ENCODE measurements at places on chromosomes 4 and X.

GRCh38 chr4:40886931-40887763 is 137.4 kb downstream of the NSUN7 start:
- no peak for DNase-seq

DNA sequence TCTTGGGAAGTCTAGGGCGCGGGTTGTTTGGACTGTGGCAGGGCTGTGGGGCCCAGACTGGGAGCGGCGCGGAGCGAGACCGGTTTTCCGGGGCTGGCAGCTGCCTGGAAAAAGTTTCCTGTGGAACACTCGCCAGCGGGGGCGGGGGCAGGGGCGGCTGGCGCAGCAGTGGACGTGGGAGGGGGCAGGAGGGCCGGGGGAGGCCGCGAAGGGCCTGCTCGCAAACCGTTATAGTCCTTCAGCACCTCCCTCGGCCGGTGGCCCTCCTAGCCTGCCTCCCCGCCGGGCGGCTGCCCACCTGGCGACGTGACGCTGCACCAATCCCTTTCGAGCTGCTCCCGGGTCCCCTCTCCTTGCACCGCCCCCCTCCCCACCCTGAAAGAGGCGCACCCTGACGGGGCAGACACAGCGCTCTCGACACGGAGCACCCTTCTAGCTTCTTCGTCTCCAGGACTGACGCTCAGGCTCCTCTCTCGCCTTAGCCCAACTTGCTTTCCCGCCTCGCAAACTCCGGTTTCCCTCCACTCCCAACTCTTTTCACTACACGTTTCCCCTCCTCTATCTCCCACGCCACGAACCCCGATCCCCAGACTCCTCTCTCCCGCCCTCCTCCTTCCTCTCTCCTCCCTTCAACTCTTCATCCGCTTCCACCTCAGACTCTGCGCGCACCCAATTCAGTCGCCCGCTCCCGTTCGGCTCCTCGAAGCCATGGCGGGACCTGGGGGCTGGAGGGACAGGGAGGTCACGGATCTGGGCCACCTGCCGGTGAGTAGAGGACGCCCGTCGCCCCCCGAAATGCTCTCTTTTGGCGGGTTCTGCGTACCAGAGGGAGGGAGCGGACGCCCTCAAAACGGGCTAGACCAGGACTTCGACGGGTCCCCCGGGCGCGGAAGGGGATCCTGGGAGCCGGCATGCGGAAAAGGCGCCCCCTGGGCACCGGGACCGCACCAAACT is at the start of gene NRK:
Gene NRK (plus strand): TSS at position 402 of the 954 bp plus-strand sequence. CDS start 307 bp downstream, at position 709.
- no peak for DNase-seq

DNA sequence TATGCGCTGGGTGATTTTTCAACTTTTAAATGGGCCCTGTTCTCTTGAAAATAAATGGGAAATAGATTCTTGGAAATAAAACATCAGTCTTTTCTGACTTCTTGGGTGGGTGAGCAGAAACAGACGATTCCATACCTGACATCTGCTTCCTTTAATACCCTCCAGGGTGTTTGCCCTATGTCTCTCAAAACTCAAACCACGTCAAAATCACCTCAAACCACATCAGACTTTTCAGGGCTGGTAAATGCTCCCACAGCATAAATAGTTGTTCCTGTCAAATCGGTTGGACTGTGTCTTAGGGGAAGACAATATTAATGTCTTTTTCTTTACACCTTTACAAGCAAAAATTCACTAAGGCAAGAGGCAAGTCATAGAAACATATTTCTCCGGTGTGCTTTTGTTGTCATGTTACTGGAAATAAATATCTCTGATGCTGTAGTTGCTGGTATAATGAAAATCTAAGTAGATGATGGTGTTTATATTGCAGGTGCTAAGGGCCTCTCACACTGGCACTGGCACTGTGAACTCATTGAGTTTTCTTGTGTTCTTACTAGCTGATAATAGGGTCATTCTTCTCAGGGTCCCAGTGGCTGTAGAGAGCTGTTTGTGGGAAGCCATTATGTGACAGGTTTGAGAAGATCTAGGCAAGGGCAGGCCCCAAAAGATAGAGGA is 380.4 kb downstream of the RAPGEF2 start:
- DNase-seq = no peak

DNA sequence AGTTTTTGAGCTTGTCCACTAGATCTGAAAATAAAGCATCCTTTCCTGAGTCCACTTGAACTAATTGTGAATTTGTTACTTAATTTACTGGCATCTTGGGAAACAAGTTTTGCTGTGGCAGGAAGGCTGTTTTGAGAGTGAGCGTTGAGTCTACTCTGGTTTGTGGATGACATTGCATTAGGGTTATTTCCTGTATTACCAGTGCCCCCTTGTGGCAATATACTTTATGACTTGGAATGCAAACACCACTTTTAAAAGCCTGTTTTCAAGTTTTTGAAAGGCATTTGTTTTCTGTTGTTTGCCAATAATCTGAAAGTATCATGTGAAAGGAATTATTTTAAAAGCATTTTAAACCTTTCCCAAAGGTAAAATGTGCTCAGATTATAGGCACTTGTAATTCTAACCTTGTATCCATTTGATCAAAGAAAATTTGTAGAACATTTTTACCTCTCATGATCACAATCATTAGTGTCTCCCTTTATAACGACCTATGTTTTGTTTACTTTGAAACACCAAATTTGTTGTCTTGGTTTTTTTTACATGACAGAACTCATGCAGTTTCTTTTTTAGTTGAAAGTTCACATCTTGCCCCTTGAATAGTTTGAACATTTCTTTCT is 18.0 kb upstream of the CYP2U1 start:
- no peak for DNase-seq

GRCh38 chr4:8427761-8428287 is 12.7 kb downstream of the ACOX3 start:
- no peak for DNase-seq

DNA sequence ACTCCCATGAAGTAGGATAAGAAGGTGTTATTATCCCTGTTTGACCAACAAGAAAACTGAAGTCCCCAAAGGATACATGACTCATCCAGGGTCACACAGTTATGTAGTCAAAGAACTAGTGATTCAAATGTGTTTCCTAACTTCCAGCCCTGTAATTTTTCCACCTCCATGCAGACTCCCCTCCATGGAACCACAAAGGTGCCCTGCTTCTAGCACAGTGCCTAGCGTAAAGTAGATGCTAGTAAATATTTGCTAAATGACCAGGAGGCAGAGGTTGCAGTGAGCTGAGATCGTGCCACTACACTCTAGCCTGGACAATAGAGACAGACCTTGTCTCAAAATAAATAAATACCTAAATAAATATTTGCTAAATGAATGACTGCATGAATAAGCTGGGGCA is 55.8 kb downstream of the FRMPD3 start:
- no peak for DNase-seq

- DNase-seq = no peak
These were observed 82.4 kb downstream of the SNCA start for GRCh38 chr4:89754531-89754930.

DNA sequence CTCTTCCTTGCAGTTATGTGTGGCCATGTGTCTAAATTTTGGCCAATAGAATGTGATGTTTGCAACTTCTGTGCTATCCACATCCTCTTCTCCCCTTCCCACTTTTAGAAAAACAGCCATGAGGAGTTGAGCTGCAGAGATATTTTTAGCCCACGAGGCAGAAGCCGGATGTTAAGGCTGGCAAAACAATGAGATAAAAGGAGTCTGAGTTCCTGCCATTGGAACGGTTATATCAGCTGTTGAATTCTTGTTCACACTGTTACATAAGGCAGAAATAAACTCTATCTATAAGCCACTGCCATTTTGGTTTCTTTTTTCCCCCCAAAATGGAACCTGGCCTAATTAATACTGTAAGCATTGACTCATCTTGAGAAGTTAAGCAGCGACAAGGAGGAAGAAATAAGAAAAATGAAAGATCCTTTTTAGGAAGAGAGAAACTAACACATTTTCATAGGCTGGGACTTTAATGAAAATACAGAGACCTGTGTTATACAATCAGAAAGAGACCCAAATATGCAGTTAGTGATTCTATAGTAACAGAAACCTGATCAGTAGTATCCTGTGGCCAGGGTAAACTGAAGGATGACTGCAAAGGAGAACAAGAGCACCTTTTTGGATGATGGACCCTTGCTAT is 200.5 kb downstream of the INPP4B start:
- no peak for DNase-seq

DNA sequence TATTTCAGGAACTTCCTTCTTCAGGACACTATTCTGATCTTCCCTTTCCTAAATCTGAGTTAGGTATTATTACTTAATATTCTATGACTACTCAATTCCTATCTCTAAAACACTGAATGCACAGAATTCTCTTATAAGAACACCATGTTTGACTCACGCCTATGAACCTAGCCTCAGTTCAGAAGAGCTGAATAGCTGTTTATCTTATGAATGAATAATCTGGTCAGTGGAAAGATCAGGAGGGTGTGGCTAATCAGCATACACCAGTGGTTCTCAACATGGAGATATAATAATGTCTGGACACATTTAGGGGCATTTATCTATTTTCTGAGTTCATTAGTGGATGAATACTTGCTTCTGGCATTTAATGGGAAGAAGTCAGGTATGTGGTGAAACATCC is 24.2 kb downstream of the EPHA5 start:
- no peak for DNase-seq

DNA sequence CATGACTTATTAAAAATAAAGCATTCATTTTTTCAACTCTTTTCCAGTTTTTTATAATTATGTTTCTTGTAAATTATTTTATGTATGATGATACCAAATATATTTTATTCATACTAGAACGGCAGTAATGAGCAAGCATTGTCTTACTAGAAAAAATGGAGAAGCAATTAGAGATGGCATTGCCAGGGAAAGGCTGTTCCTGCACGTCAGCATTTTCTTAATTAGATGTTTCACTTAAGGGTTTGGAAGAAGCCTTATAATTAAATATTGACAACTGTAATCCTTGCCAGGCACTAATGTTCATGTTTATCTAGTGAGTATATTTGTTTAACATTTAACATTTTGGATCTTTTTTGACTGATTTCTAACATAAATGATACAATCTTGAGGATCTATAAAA is 16.6 kb downstream of the FAM149A start:
- DNase-seq = no peak

- no peak for DNase-seq
These were observed 173.0 kb downstream of the SPCS3 start for GRCh38 chr4:176492646-176493302.

DNA sequence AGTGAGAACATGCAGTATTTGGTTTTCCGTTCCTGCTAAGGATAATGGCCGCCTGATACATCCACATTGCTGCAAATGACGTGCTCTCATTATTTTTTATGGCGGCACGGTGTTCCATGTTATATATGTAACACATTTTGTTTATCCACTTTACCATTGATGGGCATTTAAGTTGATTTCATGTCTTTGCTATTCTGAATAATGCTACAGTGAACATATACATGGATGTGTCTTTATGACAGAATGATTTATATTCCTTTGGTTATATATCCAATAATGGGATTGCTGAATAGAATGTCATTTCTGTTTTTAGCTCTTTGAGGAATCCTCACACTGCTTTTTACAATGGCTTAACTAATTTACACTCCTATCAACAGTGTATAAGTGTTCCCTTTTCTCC is 1223.2 kb downstream of the RAPGEF2 start:
- no peak for DNase-seq

DNA sequence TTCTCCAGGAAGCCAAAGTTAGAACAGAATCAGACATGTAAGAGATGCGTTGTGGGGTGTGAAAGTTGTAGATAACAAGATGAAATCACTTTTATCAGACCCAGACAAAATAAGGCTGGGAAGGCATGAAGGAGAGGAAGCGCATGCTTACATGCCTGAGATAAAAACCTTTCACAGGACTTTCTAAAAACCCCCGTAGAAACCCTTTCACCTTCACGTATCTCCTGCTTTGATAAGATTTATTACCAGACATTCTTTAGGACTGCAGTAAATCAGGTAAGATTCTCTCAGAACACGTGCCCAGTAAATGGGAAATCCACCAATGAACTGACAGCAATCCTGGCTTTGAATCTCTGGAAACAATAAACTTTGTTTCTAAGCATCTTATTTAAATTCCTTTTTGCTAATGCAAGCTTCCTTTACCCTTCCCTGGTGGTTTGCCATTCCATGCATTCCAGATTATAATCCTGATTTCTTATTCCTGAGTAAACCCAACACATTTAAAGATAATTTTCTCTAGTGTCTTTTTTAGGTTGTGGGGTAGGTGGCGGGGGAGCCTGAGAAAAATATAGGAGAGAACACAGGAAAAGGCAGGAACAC is 254.6 kb upstream of the LDB2 start:
- no peak for DNase-seq

GRCh38 chrX:113136836-113137235 is 296.2 kb upstream of the AMOT start:
- DNase-seq = no peak

GRCh38 chr4:169566021-169566818 is 46.2 kb downstream of the NEK1 start:
- DNase-seq = no peak

DNA sequence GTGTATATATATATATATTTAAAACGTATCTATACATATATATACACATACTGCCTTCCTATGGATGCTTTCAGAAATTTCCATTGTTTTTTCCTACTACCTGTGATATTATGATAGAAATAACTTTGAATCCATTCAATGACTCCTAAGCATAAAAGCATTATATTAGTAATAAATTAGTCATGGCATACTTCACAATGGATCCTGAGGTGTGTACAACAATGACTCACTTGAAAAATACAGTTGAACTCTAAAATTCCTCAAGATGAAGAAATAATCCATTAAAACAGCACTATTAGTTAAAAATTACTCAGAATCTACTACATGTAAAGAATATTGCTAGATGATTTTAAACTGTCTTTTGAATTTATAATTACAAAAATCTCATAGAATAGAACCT is 201.1 kb downstream of the STPG2 start:
- DNase-seq = no peak

All from sciatic nerve (tissue), 2 donors.